ENCODE measurements at places on chromosomes 3 and 15.
A peak's percentile ranks its signal among the peaks of the same experiment; 100 is the strongest.

DNA sequence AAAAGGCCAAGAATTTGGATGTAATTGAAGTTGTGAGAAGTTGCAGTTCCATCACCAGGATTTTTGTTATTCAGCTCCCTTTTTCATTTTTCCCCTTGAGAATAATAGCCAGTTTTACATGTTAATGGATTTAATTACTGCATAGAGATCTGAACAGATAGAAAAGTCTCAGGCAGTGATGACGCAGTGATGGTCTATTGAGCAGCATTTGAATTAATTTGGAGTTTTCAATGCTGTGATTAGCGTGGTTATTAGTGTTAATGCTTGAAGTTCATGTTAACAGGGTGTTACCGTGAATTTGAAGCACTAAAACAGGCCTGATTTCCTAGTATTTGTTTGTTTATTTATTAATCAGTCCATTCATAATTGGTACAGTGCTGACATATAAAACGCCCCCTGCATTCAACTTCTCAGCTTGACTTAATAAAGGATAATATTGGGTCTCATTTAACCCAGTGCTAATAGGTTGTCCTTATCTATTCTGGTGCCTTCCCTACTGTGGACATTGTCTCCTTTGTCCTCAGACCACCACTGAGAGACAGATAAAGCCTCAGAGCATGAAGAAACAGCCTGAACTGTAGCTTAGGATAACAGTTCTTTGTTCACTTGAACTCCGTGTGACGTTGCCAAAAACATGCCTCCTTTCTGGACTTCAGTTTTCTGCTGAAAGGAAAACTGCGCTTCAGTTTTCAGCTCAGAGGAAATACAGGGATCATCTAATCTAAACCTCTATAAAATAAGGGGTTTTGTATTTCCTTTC, 82.4 kb downstream of the RTP4 start:
- no peak for DNase-seq

DNA sequence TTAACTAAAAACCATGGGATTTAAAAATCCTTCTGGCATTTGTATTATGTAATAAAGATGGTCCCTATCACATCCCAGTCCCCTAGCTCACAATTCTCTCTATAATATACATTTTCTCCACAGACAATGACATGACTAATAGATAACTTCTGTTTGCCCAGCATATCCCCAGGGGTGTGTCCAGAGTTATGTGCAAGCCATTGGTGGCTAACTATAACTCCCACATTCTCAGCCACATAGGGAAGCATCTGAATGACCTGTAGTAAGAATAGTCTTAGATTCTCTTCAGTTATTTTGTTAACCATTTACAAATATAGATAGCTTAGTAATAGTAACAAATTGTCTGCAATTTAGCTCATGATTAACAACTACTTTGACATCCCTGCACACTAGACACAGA, 52.2 kb upstream of the RBSN start:
- no peak for DNase-seq

DNA sequence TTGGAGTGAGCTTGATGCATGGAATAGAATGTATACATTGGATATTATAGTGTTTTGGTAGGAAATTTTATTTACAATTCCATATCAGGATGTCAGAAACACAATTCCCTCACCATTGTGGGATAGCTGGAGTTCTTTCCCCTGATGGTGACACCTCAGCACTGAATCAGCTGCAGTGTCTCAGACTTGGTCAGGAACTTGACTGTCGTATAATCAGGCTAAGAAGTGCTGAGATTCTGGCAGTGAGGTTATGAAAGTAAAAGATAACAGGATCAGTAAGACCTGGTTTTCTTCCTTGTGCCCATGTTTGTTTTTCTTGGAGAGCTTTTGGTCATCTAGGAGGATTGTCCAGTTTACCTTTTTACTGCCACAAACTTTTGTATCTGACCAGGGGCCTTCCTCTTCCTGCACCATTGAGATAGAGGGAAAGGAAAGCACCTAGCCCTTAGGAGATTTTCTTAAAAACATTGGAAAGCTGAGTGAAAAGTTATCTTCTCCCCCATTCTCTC, 27.3 kb upstream of the ST3GAL6 start:
- DNase-seq, result no peak

GRCh38 chr3:12994607-12995388, 78.4 kb downstream of the IQSEC1 start:
- peak; percentile 80 for DNase-seq

DNA sequence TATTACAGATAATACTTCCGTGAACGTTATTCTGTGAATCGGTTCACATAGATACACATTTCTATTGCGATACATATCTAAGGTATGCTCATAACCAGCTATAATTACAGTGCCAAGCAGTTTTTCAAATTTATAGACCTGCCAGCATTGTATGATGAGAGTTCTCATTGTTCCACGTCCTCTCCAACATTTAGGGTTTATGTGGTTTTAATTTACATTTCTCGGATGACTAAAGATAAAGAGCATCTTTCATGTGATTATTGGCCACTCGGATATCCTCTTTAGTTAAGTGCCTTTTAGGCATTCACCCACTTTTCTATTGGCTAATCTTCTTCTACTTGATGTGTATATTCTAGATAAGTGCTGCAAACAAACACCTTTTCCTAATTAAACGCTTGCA, 134.7 kb upstream of the CCDC54 start:
- DNase-seq, result no peak

DNA sequence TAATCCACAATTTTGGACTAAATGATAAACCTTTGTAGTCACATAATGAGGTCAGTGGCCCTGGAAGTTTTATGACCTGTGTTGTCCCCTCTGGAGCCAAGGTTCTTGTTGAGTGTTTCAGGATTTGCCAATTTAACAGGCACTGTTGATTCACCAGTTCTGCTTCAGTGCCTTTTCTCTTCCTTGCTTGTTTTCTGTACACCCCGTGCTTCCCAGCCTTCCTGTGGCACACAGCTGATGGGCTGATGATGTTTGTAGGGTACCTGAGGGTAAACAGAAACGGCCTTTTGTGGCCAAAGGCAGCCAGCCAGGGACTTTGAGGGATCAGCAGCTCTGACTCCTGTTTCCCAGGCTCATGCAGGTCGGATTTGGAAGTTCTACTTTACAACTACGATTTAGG, 13.3 kb downstream of the GYG1 start:
- no peak for DNase-seq

GRCh38 chr15:83980637-83981036, 254.9 kb upstream of the GOLGA6L4 start:
- no peak for DNase-seq

DNA sequence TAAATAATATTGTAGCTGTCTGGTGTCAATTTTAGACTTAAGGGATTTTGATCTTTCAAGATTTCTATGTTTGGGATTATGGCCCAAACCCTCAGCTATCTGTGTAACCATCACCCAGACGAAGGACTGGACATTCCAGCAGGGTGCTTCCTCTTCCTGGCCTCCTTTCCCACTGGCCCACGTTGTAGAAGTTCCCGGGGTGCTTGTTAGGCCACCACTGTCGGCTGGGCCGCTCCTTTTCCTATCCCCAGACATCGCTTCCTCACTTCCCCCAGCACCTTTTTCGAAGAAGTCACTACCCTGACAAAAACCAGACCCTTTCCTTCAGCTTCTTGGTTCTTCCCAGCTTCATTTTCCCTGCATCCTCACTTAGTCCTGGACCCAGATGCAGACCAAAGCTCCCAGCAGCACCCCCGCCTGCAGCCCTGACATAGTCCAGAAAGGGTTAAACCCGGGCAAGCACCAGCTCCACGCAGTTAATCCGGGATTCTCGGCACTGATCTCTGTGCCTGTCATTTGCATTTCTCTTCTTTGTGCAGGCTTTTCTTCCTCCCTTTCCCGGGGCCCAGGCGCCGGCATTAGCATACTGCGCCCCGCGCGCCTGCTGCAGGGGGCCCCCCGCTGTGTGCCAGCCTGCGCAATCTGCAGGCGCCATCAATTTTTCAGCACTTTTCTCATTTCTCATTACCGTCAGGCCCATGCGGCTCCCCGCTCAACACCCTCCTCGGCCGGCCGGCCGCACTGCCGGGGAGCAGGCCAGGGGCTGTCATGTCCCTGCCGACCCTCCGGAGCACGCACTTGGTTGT, 90.6 kb downstream of the ZNF621 start:
- DNase-seq, result no peak

- DNase-seq, result no peak
These were observed 30.2 kb upstream of the BSN start for GRCh38 chr3:49523756-49524747.

DNA sequence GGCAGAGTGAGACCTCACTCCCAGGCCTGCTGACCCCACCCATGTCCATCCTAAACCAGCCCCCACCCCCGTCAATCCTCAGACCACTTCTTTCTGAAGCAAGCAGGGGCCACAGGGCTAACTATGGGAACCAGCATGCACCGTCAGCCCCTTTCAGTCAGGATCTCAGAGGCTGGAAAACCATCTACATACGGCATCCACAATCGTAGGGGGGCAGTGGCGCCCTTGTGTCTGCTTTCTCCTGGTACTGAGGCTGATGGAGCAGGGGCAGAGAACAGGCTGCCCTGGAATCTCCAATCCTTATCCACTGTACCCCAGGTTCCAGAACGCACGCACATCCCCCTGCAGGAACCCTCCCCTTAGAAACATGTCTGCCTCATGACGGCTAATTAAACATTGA, 56.6 kb downstream of the XXYLT1 start:
- DNase-seq, result no peak

GRCh38 chr15:81107889-81108288, 26.2 kb upstream of the CFAP161 start:
- DNase-seq, result no peak

- peak; percentile 89 for DNase-seq
These were observed 65.1 kb downstream of the PPARG start for GRCh38 chr3:12353796-12354525.

DNA sequence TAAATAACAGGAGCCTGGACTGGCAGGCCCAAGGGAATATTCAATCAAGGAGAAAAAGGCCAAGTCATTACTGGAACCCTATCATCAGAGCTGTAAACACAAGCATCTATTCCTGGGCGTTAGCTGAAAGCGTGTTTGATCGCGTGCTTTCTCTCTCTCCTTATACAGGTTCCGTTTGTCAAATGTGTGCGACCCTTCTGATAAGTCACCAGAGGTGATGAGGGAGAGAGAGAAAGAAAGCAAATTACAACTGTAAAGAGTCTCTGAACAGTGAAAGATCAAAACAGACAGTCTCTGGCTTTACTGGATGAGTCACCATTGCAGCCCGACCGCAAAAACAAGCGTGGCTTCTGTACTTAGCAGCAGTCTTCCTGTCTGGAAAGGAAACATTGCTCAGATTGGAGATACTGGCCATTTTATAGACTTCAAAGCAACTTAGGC, 39.5 kb upstream of the TPRG1 start:
- DNase-seq, result peak; percentile 87

- DNase-seq, result no peak
These were observed 229.3 kb downstream of the RORA start for GRCh38 chr15:60999771-61000170.

DNA sequence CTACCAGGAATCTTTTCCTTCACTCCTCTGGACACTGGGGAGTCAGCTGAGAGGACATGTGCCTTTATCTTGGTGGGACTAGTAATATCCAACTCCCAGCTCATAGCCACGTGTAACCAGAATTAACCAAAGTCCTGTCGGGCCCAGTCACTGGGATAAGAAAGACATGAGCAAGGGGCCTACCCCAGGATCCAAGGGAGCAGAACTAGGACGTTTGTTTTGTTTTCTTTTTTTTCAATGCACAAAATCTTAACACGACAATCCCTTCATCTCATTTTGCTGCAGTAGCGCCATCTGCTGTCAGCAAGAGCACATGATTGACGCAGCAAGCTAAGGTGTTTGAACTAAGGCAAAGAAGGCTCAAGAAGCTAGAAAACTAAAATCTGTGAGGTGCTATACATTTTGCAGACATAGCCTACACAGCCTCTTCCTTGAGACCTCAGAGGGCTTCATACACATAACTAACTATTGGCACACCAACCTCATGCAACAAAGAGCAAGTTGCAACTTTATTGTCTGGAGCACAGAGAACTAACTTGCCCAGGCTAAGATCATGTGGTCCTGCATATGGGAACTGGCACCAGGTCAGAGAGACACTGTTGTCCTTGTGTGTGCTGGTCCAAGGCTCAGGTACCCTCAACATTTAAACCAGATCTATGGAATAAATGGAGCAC, 43.6 kb downstream of the RLBP1 start:
- peak; percentile 39 for DNase-seq

GRCh38 chr15:92510163-92510882, 116.6 kb downstream of the ST8SIA2 start:
- DNase-seq, result no peak

GRCh38 chr3:69031635-69032034, 18.2 kb upstream of the EOGT start:
- DNase-seq, result no peak

- peak; percentile 82 for DNase-seq
These were observed 19.8 kb upstream of the CELF6 start for GRCh38 chr15:72339777-72340177.

- DNase-seq, result no peak
These were observed 375.2 kb downstream of the FGF12 start for GRCh38 chr3:192352142-192352541.

DNA sequence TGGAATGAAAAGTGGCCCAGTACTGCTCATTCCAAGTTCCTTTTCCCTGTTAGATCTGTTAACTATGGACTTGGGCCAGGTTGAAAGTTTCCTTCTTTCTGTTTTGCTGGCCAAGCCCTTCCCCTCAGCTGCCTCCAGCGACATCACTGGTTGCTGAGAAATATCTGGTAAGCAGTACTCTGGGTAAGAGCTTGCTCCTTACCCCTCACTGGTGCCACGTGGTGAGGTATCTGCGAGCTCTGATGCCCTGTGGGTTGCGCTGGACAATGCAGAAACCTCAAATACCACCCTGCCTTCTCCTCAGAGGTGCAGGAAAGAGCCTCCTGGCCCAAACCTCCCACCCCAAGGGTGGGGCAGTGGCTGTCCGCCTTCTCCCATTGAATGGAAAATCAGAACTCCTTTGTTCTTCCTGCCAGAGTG, 42.9 kb upstream of the APH1B start:
- DNase-seq, result no peak

GRCh38 chr3:70550723-70551319, 238.4 kb upstream of the MDFIC2 start:
- peak; percentile 15 for DNase-seq

DNA sequence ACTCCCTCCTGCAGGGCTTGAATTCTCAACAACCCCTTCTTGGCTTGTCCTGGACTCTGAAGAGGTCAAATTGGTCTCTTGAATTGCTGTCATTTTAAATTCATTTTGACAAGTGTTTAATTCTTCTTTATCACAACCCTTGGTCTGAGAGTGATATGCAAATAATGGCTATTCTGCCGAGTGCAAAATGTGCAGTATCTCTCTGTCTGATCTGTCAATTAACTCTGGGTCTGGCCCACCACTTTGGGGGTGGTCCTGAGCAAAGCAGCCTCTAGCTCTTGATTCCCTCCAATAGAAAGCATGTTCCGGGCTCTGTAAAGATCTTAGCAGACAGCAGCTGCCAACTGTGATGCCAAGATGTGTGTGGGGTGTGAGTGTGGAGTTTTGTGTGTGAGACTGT, 2.2 kb upstream of the IGDCC3 start:
- DNase-seq, result no peak
